ENCODE measurements at places on chromosomes 2 and 18.
A peak's percentile ranks its signal among the peaks of the same experiment; 100 is the strongest.

GRCh38 chr18:74226156-74226555 lies 65.6 kb downstream of the CYB5A start:
- no peak for DNase-seq

DNA sequence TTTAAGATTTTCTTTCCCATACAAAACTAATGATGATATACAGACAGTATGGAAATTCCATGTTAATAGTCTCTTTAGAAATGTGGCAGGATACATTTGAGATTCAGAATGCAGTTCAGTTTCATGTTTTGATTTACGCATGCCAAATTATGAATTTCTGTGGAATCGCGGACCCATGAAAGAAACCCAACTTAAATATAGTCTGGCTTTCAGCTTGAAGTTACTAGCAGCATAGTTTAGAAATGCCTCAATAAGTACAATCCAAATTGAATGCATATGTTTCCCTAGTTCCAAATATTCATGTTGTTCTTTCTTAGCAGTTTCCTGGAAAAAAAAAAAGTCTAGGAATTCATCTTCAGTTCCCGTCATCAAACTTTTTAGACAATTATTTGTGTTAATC lies 164.1 kb upstream of the RASGRP3 start:
- peak; percentile 59 for DNase-seq

DNA sequence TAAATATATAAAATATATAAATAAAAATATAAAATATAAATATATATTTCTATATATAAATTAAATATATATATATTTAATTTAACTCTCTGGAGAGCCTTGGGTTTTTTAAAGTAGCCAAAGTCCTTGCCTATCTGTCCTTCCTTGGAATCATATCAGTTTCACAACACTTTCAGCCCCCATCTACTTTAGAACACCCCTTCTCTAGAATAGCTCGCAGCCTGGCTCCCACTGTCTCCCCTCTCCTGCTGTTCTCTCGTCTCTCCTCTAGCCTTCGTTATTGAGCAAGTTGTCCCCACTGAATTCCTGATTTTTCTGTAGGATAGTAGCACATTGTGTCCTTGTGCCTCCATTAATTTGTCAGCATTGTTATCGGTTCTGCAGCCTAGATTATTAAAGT lies 677.0 kb downstream of the RNF144A start:
- no peak for DNase-seq

DNA sequence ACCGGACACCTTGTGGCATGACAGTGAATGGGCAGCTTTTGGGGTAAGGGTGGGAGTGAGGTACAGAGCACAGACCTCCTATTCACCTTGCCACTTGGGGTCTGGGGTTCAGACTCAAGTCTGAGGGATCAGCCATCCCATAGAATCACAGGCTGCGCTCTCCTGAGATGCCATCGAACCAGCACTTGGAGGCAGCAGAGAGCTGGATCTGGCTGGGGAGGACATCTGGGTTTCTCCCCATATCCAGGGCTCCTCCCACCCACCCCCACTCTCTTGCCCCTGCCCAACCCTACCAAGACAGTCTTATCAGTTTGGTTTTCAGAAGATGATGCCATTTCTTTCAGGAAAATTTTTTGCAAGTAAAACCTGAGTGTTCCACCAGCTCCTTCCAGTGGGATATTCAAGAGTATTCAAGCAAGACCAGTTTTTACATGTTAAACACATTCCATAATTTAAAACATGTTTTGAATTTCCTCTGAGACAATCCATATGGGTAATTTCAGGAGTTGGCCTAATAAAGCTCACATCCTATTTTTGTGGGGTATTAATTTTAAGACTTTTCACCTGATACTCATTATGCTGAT lies 29.2 kb upstream of the TEX44 start:
- DNase-seq = peak; percentile 45

GRCh38 chr2:134683561-134684112 lies 35.2 kb downstream of the TMEM163 start:
- no peak for DNase-seq
